ENCODE measurements at places on chromosomes 2 and 18. TPM values are rescaled to one million over a fixed set of nuclear protein-coding genes. Genes with fewer than 3 reads are reported as not detected.

- peak; percentile 73 for DNase-seq
These were observed 1.2 kb downstream of the CFLAR start for GRCh38 chr2:201116959-201117734.

DNA sequence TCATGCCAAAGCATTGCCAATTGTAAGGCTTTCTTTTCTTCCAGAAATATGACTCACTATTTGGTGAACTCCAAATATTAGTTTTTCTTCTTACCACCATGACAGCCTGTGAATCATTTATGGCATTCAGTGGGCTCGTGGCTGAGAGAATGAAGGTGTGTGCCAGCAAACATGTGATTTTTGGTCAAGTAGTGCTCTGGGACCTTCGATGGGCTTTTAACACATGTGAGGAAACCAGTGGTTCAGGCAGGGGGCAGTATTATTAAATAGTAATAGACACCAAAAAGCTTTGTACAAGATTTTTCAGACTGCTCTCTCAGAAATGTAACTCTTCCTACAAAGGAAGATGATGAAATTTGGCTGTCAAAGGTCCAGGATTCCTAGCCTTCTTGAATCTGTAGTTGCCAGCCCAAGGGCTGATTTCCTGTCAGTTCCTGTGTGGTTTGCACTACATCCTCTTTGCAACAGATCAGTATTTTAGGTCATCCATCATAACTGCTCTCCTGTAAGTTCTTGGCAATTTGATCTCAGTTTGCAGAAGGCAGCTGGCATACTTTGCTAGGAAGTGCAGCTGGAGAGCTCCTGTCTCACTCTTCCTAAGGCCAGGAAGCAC, 64.3 kb downstream of the BABAM2 start:
- DNase-seq: peak; percentile 81

Gene CYP27A1
- total RNA-seq: not detected

GRCh38 chr2:2748399-2749205, 417.5 kb upstream of the MYT1L start:
- DNase-seq: no peak

DNA sequence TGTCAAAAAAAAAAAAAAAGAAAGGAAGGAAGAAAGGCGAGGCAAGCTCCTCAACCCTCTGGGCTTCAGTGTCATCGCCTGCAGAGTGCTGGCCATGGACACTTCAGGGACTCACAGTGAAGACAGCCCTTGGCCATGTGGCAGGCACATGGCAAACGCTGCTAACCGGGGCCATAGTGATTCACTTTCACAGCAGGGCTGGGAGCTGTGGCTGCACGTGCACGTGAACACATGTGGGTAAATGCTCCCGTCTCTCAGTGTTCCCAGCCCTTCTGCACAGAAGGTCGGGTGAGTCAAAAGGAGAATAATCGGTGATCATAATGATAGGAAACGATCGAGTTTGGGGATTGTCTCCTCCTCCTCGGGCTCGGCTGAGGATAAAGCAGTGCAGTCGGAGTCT, 46.1 kb upstream of the UBE2F start:
- DNase-seq: no peak

Measured in H4 (cell line).